Kidney (tissue), 22 donors: ENCODE measurements at places on chromosomes 6 and 20.

GRCh38 chr6:152112491-152113261, 305.2 kb downstream of the ESR1 start:
- DNase-seq, result no peak

GRCh38 chr6:1695546-1696462, 86.1 kb downstream of the FOXC1 start:
- DNase-seq, result no peak

- peak; percentile 81 for DNase-seq
Measured at GRCh38 chr20:32189691-32190615, 17.6 kb downstream of the PLAGL2 start.

DNA sequence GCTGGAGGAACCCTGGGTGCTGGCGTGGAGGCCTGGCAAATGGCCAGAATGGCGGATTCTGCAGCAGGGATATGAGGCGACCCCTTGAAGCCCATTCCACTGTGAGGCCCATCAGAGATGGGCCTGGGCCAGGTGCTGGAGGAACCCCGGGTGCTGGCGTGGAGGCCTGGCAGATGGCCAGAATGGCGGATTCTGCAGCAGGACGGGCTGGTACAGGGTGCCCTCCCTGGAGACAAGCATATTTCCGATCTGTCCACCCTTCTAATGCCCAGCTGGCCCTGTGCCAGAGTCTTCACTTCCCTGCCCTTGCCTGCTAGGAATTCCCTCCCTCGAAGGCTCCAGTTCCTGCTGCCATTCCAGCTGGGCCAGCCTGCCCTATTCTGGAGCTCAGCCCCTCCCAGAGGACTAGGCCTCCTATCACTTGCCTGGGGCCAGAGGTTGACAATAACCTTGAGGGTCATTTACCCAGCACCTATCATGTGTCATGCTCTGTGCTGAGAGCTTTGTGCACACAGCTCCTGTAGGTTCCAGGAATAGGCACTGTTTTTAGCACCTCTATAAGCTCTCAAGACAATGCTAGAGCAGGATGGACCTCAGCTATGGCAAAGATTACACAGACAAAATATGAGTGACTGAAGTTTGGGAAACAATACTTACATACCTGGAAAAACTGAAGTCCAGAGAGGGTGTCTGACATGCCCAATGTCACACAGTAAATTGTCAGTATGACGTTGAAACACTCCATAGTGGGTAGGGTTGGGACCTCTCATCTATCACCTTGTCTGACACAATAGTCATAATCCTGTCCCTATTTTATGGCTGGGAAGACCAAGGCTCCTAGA, 21.4 kb downstream of the SUN5 start:
- peak; percentile 61 for DNase-seq

GRCh38 chr6:33995309-33996119, 150.4 kb downstream of the GRM4 start:
- DNase-seq, result peak; percentile 8

DNA sequence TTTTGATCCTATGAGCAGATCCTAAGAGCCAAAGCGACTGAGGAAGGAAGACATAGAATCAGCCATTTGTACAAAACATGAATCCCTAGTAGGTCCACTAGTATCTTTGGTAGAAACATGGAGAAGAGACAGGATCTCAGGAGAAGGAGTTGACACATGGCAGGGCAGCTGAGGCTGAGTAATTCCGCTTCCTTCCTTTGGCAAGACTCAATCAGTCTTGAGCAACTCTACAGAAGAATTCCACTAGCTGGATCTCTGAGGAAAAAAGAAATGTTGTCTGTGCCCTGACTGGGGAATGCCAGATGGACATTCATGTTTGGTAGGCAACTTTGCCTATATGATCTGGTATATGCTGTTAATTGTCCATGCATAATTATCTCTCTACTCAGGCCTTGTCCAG, 35.3 kb downstream of the ESR1 start:
- no peak for DNase-seq

- DNase-seq, result no peak
Measured at GRCh38 chr6:112286010-112286409, 31.6 kb upstream of the LAMA4 start.

DNA sequence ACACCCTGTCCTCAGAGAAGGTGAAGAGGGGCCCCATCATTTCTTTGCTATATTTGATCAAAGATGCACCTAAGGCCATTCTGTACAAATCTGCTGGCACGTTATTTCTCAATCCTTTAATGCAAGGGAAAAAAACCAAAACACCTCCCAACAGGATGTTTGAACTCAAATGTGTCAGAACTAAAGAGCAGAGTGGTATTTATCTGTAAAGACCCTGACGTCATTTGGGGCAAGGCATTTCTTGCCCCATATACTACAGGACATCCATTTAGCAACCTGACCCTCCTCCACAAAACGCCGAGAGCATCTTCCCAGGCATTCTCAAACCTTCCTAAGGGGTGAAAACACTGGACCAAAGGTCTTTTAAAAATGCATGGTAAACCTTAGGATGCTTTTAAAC, 50.8 kb downstream of the ZMYND8 start:
- no peak for DNase-seq

- DNase-seq, result peak; percentile 46
Measured at GRCh38 chr6:89951574-89952104, 57.4 kb downstream of the GJA10 start.

DNA sequence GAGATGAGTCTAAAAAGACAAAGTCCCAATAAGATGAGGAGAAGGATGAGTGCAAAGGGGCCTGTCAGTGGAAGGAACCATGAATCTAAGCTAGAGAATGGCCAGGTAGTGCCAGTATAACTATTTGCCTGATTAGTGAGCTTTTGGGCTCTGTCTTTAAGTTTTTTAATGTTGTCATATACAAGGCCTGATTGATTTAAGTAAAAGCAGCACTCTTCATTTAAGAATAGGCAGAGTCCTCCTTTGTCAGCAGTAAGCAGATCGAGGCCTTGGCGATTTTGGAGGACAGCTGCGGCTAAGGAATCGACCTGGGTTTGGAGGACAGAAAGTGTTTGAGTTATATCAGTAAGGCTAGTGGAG, 753.4 kb upstream of the ADGRB3 start:
- DNase-seq, result no peak

DNA sequence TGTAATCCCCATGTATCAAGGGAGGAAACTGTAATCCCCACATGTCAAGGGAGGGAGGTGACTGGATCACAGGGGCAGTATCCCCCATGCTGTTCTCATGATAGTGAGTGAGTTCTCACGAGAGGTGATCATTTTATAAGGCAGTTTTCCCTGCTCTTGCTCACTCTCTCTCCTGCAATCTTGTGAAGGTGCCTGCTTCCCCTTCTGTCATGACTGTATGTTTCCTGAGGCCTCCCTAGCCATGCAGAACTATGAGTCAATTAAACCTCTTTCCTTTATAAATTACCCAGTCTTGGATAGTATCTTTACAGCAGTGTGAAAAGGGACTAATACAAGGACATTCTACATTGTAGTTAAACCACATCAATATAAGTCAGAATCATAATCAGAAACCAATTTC, 112.4 kb downstream of the BTBD9 start:
- no peak for DNase-seq

DNA sequence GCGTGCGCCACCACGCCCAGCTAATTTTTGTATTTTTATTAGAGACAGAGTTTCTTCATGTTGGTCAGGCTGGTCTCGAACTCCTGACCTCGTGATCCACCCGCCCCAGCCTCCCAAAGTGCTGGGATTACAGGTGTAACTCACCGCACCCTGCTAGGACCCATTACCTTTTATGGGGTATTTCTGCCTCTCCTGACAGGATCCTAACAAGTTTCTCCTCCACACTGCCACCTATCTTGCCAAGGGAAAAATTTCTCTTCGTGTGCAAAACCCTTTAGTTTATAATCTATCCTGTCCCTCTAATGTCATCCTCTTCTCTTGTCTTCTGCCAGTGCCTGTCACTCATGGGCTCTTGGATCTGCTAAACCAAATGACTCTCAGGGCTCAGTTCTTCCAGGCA, 1.9 kb downstream of the STMND1 start:
- DNase-seq, result no peak

GRCh38 chr6:88584581-88585275, 378.7 kb downstream of the RNGTT start:
- no peak for DNase-seq

DNA sequence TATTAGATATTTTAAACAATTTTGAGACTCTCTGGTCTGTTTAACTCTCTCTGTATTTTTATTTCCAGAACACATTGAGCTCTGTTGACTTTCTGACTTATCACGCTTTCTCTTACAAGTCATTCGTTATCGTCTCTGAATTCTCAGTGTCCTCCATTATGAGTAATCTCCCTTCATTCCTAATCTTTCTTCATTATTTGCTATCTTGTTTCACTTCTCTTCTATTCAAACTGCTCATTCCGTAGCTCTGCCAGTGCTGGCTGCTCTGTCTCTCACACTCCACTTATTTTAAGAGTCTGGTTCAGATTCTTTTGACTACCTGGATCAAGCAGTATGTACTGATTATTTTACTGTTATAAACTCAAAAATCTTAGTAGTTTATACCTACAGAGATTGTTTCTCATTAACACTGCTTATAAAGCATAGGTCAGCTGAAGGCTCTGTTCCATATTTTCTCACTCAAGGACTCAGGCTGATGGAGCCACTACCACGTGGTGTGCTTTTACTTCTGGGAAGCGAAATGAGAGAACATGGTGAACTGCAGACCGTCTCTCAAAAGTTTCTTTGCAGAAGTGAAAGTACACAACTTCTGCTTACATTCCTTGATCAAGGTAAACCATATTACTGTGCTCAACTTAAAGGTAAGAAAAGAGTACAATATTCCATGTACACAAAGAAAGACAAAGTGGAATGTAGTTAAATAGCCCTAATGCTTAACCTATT, 485.2 kb downstream of the GRIK2 start:
- no peak for DNase-seq

DNA sequence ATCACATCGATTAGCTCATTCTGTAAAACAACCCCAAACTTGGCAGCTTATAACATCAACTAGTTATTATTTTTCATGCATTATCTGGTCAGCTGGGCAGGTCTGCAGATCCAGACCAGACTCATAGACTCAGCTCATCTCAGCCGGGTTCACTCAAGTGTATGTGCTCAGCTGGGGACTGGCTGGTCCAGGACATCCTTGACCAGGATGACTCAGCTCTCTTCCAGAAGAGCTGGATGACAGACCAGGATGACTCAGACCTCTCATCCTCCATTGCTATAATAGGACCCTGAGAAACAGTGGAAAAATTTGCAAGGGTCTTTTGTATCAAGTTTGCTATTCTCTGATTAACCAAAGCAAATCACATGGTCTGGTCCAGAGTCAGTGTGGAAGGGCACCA, 312.5 kb upstream of the PLCB4 start:
- no peak for DNase-seq

DNA sequence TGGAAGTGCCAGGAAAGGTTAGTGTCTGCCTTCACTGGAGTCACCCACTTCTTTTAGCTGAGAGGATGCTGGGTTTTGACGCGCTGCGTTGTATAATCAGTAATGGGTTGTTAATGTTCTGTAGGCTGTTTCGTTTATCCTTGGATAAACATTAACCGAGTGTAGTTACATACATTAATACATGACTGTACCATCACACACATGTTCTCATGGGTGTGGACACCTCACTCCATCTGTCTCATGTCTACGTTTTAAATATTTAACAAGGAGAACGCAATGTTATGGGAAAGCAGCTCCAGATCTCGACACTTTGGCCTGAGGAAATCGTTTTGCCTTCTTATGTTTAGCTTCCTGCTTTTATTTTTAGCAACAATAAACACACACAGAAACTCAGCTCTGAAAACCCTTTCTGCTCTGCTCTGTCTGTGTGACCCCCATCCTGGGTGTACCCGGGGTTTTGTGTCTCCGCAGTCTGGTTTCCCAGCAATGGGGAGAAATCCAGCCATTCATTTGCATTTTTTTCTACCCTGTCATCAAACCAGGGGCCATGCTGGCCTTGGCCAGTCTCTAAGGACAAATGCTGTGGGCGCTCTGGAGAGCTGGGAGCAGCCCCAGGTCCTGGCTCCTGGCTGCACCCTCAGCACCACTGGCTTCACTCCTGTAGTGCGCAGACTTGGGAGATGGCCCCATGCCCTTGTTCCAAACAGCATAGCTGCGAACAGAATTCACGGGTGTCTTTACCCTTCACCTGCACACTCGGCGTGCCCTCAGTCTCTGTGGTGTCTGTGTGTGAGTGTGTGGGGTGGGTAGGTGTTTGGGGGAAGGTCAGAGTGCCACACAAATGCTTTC, 110.8 kb downstream of the ERMARD start:
- DNase-seq, result peak; percentile 23

- no peak for DNase-seq
Measured at GRCh38 chr20:33656783-33657703, 5.1 kb upstream of the C20orf144 start.

- no peak for DNase-seq
Measured at GRCh38 chr6:168291450-168291849, 28.1 kb downstream of the DACT2 start.

DNA sequence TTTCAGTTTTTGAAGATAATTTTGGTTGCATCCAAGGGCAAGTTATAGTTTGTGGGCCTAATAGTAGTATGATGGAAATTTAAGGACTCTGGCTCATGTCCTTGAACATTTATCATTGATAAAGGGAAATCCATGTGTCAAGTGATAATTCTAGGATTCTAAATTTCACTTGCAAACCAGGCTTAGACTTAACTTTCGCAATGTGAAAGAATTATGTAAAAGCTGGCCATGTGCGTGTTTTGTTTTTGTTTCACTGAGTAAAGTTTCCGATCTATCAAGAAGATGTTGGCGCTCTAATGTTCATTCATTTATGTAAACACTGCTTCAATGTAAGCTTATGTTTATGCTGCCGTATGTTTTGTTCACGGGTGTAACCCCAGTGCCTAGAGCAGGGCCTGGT, 302.0 kb downstream of the SOX4 start:
- DNase-seq, result no peak

GRCh38 chr20:34629342-34629741, 47.5 kb downstream of the PIGU start:
- DNase-seq, result no peak

DNA sequence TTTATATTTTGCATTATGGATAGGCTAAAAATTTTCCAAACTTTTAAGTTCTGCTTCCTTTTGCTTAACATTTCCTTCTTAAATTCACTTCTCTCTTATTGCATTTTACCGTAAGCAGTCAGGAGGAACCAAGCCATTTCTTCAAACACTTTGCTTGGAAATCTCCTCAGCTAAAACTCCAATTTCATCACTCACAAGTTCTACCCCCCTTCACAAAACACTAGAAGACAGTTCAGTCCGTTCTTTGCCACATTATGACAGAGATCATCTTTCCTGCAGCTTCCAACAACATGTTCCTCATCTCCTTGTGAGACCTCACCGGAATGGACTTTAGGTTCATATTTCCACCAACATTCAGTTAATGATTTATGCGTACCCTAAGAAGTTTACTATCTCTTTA, 79.2 kb upstream of the LY86 start:
- DNase-seq, result no peak

DNA sequence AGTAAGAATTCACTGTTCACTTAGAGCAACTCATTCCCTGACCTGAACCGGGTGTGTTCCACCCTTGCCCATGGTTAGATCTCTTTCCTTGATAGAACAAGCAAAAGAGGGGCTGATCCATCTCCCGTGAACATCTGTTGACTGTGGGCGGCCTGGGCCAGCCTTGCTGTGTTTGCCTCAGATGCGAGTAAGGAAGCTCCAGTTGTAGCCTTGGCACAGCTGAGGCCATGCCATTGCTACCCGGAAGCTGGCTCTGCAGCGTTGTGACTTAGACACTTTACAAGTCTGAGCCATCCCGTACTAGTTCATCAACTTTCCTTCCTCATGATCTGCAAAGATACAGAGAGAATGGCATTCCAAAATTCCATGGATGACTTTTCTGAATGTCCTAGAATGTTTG, 139.0 kb downstream of the MAP3K4 start:
- no peak for DNase-seq

GRCh38 chr6:154277629-154278017, 79.0 kb downstream of the IPCEF1 start:
- DNase-seq, result no peak

- DNase-seq, result peak; percentile 54
Measured at GRCh38 chr6:150745896-150746295, 119.6 kb upstream of the MTHFD1L start.
